ENCODE measurements at places on chromosomes 12 and 14.

DNA sequence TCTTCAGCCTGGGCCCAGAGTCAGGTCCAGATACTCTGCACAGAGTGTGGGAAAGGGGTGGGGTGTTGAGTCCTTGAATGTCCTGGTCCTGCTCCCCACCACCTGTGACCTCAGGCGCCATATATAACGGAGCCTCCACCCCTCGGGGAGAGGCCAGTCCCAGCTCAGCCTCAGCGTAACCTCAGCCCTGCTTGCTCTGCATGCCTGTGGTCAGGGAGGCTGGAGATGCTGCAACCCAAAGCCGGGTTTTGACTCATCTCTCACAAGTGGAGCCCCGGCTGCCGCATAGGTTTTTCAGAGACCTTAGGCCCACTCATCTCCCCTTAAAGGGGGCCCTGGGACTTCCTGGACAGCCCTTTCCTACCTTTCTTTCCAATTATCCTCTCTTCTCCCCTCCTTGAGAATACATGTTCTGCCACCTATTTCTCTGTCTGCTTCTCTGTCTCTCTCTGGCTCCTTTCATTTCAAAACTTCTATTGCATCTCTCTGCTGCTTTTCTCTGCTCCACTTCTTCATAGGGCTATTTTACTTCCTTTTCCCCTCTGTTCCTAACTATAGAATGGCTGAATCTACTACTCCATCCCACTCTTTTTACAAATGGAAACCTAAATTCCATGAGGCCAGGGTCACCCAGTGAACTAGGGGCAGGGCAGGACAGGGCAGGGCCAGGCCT, 1.2 kb downstream of the ITGB7 start:
- peak; percentile 41 for DNase-seq

DNA sequence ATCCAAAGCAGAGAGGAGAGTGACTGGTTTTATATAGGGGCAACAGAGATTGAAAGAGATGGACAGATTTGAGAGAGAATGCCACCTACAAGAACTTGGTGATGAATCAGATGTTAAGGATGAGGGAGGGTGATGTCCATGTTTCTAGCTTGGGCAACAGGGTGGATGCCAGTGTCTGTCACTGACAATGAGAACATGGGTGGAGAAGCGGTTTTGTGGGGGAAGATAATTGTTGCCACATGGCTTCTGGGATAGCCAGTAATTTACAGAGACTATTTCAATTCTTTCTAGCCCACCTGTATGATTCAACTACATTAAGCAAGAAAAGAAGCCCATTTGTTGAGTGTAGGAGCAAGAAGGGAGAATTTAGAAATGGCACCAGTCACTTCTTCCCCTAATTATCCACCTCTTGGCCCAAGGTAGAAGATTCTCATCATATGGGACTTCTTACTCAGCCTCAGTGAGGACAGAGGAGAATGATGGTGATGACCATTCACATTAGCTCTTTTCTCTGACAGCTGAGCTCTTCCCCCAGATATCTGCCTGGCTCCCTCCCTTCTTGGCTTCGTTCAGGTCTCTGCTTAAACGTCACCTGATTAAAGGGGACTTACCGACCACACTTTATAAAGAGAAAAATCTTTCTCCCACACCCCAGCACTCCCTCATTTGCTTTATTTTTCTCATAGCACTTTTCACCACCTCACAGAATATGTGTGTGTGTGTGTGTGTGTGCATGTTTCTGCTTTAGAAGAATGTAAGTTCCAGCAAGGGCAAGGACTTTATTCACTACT, 117.8 kb downstream of the DUSP6 start:
- DNase-seq = no peak

DNA sequence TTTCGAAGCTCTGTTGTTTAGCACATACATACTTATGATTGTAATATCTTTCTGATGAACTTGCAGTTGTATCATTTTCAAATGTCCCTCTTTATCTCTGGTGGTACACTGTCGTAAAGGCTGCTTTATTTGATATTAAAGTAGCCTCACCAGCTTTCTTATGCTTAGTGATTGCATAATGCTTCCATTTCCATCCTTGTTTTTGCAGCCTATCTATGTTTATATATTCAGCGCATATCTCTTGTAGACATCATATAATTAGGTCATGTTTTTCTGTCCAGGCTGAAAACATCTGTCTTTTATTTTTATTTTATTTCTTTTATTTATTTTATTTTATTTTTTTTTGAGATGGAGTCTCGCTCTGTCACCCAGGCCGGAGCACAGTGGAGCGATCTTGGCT, 34.6 kb downstream of the ACAD10 start:
- DNase-seq = no peak

DNA sequence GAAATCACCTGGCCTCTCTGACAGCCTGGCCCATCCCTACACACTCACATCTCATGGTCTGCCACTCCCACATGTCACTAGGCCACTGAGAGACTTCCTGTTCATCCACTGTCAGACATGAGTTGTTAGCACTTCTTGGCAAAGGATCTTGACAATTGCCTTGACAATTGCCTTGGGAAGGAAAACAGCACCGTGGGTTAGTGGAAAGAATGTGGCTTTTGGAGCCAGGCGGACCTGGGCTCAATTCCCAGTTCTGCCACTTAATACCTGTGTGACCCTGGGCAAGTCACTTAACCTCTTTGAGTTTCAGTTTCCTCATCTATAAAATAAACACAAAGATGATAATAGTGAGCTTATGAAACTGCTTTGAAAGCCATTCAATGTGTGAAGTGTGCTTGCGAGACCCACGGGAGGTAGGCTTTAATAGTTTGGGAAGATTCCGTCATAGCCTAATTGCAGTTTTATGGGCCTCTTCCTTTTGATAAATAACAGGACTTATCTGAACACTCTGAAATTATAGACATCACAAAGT, 250.4 kb downstream of the C12orf75 start:
- DNase-seq = no peak

- no peak for DNase-seq
These were observed 50.5 kb upstream of the FBRSL1 start for GRCh38 chr12:132439333-132439904.

DNA sequence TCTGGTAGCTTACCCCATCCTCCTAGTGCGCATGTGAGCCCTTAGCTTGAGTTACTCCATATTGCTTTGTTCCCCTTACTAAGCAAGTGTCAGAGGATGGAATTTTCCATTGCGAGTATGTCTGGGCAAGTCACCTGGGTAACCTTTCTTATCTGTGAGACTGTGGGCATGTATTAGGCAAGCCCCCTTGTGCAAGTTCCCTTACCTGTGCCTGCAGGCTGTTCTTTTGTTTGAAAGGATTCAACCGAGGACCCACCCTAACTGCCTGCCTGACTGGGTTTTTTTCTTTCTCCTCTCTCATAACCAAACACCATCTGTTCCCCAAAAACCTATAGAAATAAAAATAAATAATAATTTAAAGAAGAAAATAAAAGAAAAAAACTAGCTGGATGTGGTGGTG, 22.3 kb upstream of the PPP2R5E start:
- no peak for DNase-seq

GRCh38 chr12:3045989-3046388, 31.2 kb upstream of the TSPAN9 start:
- no peak for DNase-seq

DNA sequence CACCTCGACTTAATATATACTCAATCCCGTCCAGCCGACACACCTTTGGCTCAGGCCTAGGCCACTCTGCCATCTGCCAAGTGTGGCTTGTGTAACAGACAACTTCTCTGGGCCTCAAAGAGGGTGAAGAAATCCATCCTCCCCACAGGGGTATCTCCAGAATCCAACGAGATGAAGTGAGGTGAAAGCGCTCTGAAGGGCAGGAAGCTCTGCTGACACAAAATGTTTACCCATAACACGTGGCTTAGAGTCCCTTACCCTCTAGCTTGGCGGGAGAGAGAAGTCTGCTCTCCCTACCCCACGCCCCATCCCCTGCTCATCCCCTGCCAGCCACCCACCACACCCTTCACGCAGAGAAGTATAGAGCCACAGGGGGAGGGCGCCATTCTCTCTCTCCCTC, 13.0 kb downstream of the ZBTB39 start:
- no peak for DNase-seq

DNA sequence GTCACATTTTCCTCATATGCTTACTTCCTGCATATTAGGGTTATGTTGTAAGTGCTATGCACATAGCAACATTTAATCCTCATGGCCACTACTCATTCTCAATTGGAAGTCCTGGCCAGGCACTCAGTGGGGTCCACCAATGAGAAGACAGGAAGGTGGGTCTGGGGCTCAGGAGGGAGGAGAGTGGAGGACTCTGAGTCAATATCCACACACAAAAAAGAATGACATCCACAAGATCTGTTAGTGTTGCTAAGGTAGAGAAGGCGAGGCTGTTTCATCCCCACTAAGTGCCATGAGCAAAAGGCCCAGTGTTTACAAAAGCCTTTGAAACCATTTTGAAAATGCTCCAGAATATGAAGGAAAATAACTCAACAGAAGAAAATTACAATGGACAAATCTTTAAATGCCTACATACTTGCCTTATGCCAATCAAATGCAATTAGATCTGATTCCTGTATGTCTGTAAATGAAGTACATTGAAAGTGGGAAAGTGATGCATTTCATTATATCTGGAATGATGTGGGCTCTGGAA, 53.9 kb downstream of the EID3 start:
- DNase-seq = no peak

GRCh38 chr12:79532907-79533288, 157.9 kb downstream of the PAWR start:
- no peak for DNase-seq

GRCh38 chr14:63249092-63249491, 44.8 kb downstream of the RHOJ start:
- DNase-seq = no peak

- DNase-seq = no peak
These were observed 49.1 kb downstream of the CCER1 start for GRCh38 chr12:90905691-90906370.

- DNase-seq = no peak
These were observed 1322.5 kb downstream of the FSCB start for GRCh38 chr14:43184540-43184939.

- no peak for DNase-seq
These were observed 43.2 kb downstream of the CPSF2 start for GRCh38 chr14:92164958-92165357.

DNA sequence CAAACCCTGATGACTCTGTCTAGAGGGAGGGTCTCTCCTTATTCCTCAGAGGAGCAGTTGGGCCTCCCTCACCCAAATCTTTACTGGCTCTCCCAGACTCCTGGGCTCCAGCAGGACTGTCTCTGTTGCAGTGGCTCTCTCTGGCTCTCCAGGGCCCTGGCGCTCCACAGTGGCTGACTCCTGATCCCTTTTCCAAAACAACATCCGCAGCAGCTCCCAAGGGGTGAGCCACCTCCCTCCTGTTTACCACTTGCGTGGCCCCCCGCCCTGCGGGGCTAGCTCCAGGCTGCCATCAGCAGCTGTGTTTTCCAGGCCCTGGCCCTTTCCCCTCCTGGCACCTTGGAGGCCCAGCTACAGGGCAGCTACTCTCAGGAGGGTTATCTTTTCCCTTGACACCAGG, 123.5 kb downstream of the CALM1 start:
- no peak for DNase-seq

DNA sequence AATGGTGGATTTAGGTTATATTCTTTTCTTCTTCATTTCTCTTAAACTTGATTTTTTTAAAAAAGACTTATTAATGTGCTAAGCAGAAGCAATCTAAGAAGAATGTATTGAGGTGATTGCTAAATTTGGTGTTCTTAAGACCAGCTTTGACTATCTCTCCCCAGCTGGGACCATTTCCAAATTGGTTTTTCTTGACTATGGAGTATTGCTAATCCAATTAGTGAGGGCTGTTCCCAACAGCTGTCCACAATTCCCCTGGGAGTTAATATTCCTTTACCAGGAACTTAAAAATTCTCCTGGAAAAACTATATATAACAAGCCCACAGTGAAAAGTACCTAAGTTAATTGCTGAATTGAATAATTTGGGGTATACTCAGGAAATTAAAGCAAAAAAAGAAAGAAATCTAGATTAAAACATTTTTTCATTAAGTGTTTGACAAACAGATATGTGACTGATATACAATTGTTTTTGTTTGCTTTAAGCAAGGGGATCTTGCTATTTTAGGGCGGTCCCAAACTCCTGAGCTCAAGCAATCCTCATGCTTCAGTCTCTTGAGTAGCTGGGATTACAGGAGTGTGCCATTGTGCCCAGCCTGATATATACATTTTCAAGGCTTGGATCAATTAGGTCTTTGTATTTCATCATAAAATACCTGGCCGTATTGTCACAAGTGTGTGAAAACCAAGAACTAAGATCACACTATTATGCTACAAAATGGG, 105.0 kb downstream of the FAR2 start:
- no peak for DNase-seq

GRCh38 chr12:78418919-78419318, 445.7 kb upstream of the SYT1 start:
- DNase-seq = no peak

GRCh38 chr14:103302966-103303365, 31.1 kb upstream of the EIF5 start:
- DNase-seq = no peak

- DNase-seq = no peak
These were observed 11.5 kb upstream of the SFSWAP start for GRCh38 chr12:131699434-131699833.

GRCh38 chr14:101740981-101741380, 20.5 kb upstream of the PPP2R5C start:
- no peak for DNase-seq

GRCh38 chr14:92175811-92176210, 54.0 kb downstream of the CPSF2 start:
- DNase-seq = no peak

DNA sequence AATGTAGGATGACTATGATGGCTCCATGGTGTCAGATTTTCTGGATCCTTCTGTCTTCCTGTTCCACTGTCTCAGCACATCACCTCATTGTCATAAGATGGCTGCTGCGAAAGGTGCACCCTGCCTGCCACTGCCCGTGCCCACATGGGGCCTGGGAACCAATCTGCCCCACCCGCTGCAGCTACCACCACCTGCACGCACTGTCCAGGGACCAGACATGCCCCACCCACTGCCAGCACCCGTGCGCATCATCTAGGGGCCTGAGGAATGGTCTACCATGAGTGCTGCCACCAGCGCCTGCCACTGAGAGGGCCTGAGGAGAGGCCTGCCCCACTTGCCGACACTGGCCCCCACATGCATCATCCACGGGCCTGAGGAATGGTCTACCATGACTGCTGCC, 23.8 kb downstream of the CYP46A1 start:
- DNase-seq = no peak

GRCh38 chr14:70995211-70995610, 88.0 kb downstream of the PCNX1 start:
- no peak for DNase-seq

DNA sequence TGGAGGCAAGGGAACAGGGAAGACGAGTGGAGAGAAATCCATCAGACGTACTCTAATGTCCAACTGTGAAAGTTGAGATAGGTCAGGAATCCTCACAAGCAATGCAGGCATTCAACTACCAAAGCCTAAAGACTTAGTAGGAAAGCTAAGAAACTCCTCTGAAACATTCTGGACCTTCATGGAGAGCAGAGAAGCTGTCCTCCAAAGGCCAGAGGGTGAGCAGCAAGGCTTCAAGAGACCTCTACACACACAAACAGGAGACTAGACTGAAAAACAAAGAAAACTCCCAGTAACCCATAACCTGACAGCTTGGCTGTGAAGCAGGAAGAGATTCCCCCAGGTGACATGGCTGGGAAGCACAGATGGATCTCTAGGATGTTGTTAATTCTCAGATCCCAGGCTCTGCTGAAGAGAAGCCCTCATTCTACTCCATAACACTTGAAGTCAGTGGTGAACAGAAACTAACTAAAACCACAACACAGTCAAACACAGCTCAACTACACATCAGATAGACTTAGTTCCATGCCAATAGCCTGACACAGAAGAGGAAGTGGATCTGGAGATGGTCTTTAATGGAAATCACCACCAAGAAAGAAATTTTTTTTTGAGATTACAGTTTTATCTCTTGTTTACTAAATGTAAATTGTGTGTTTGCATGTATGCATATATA, 23.2 kb upstream of the LYZ start:
- no peak for DNase-seq

- no peak for DNase-seq
These were observed 22.4 kb upstream of the CLEC2D start for GRCh38 chr12:9646794-9647781.
